ENCODE measurements at places on chromosomes 7 and 10.

DNA sequence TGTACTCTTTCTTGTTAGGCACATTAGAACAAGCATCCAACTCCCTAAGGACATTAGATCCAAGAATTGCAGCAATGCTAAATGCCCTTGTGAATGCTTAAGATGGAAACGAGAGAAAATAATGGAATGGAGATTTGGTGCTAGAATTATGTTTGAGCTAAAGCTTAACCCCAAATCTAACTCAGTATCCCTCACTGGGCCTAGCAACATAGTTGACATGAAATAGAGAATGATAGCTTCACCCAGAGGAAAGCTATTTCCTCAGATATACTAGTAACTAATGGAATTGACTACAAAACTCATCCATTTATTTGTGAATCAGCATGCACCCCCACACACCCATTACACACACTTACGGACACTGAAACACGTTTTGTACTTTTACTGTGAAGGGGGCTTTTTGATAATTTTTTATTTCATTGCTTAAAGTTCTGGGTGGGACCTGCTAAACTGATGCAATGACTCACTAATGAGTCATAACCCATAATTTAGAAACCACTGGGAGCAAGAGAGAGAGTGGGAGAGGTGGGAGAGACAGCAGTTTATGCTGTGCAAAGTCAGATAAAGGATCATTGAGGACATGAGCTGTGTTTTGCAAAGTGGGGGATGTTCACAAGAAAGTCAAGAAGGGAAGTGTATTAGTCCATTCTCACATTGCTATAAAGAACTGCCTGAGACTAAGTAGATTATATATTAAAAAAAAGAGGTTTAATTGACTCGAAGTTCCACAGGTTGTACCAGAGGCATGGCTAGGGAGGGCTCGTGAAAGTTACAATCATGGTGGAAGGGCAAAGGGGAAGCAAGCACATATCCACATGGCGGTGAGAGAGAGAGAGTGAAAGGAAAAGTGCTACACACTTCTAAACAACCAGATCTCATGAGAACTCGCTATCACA is 382.7 kb downstream of the SFMBT2 start:
- DNase-seq: no peak

DNA sequence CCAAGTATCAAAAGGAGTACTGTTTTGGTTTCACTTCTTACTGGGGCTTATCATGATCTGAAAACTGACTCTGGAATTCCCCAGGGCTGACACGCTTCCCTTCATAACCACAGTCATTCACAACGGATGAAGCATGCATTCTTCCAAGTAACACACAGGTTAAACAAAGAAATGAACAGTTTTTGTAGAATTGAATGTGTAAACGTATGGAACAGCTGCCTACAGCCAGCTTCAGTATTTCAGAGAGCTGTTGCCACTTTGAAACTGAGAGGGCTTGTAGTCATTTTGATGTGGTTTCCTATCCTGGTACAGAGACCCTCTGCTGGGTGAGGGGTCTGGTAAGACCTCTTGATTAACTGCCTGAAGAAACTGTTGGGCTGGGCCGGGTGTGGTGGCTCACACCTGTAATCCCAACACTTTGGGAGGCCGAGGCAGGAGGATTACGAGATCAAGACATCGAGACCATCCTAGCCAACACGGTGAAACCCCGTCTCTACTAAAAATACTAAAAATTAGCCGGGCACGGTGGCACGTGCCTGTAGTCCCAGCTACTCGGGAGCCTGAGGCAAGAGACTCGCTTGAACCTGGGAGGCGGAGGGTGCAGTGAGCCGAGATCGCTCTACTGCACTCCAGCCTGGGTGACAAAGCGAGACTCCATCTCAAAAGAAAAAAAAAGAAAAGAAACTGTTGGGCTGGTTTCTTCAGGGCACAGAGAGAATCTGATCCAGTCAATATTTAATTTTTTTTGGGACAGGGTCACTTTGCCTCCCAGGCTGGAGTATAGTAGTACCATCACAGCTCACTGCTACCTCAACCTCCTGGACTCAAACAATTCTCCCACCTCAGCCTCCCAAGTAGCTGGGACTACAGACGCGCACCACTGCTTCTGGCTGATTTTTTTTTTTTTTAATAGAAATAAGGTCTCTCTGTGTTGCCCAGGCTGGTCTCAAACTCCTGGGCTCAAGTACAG is 4.7 kb downstream of the NFE2L3 start:
- DNase-seq: no peak

DNA sequence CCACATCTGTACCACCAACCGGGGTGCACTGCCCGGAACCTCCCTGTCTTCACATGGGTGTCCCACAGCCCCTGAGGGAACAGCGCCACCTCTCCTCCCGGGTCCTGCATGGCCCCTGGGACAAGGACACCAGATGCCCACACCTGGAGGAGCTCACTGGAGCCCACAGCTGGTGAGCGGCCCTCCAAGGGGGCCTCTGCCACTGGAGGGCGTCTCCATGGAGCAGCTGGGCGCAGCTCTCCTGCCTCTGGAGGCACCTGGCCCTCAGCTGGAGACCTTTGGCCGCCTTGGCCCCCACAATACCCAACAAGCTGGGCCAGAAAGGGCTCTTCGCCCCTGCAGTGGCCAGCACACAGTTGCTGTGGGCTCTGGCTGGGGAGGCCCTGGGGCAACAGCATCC is 7.3 kb upstream of the NKX6-2 start:
- no peak for DNase-seq

GRCh38 chr7:123154231-123154860 is 45.4 kb downstream of the SLC13A1 start:
- DNase-seq: peak; percentile 79

DNA sequence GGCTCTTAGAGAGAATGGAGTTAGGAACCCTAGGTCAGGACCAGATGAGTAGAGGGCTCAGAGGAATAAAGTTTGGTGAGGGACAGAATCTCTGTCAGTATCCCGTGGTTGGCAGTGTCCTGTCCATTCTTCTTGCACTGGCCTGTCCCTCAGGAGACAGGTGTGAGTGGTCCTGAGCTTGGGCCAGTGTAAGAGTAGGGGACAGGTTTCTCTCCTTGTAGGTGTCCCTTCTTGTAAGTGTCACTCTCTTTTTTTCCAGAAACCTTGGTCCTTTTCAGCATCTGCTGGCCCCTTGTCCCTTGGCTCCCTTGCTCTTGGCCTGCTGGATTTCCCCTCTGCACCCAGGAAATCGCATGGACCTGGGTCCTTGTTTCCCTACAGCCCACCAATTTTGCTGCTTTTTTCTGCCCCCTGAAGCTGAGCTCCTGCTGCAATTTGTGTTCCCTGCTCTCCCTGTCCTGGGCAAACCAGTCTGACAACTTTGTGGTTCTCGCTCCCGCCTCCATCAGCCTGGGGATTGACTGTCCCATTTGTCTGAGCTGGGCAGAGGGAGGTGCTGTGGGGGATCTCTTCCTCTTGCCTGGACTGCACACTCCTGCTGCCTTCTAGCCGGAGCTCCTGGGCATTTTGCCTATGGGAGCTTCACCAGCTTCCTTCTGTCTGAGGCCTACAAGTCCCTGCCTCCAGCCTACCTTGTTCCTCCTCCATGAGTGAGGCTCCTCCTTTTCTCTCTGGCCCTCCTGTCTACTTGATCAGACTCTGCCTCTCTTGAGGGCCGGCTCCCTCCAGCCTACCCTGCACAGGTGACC is 6.5 kb downstream of the TSPAN14 start:
- DNase-seq: no peak

DNA sequence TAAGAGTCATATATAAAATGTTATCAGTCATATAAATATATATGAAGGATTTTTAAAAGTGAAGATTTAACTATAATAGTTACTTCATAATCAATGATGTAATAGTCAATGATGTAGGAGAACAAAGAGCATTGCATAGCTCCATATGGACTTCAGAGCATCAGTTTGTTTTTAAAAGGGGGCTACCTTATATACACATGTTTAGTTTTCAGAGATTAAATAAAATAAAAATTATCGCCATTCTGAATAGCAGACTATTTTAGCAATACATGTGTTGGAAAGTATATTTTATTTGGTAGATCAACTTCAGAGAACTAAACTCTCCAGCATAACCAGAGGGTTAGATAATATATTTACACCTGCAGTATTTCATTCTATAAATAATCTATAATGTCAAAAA is 29.1 kb upstream of the EPC1 start:
- no peak for DNase-seq

DNA sequence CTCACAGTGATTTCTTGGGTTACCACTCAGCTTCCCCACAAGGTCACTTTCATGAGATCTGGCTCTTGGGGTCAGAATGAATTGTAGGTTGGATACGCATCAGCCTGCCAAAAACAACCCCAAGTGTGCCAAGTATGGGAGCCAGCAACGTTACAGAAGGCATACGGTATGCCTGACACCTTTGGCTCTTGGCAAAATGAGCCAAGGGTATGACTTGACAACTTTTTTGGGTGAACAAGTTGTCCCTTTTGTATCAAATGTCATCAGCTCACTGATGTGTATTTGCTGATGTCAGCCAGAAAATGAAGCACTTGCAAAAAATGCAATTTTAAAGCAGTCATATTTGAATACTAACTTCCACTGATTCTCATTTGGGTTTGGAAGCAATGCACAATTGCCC is 168.4 kb downstream of the CACNB2 start:
- no peak for DNase-seq

DNA sequence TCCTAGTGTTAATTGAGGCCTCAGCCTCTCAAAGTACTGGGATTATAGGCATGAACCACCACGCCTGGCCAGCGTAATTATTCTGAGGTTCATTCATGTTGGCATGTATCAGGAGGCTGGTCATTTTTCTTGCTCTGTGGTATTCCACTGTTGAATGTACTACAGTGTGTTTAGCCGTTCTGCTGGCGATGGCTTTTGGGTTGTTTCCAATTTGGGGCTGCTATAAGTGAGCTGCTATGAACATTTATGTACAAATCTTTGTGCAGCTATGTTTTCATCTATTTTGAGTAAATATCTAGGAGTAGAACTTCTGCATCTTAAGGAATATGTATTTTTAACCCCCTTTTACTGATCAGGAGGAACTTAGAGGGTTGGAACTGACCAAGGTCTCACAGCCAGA is 145.8 kb downstream of the AUTS2 start:
- DNase-seq: no peak

DNA sequence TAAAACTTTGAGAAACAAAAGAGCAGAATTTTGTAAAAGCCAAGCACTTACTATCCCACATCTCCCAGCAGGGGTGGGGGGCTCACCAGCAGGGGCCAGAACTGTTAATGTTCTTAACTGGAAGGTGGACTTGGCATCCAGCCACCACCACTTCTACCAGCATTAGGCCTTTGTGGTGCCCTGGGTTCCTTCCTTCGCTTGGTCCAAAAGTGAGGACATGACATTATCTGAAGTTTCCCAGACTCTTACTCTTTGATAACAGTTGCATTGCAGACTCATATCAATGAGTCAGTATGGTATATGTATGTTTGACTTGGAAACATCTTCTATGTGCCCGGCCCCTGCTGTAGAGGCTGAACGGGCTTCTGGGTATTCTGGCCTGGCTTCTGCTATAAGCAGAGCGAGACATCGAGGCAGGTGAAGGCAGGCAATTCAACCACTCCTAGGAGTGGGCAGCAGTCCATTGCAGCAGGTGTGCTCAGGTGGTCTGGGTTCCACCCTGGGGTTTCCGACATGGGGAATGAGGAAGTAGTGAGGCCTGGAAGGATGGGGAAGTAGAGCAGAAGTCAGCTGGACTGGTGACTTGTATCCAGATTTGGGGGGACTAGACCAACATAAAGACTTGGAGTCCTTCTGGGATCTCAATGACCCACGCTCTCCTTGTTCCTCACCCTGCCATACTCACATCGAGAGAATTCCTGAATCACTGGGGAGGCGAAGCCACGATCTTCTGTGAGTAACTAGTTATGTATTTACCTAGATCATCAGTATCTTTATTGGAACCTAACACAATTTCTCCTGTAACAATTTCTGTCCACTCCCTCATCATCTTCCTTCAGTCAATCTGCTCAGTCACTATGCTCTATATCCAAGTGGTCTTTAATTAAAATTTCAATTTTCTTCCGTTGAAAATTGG is 4.1 kb downstream of the ZNF777 start:
- DNase-seq: no peak

GRCh38 chr10:130932326-130933007 is 379.1 kb downstream of the TCERG1L start:
- no peak for DNase-seq

GRCh38 chr10:54496852-54497251 is 304.2 kb downstream of the PCDH15 start:
- no peak for DNase-seq

- DNase-seq: no peak
These were observed 215.5 kb downstream of the LRMDA start for GRCh38 chr10:75646916-75647315.

- DNase-seq: no peak
These were observed 25.7 kb upstream of the JAKMIP3 start for GRCh38 chr10:132040046-132040445.

DNA sequence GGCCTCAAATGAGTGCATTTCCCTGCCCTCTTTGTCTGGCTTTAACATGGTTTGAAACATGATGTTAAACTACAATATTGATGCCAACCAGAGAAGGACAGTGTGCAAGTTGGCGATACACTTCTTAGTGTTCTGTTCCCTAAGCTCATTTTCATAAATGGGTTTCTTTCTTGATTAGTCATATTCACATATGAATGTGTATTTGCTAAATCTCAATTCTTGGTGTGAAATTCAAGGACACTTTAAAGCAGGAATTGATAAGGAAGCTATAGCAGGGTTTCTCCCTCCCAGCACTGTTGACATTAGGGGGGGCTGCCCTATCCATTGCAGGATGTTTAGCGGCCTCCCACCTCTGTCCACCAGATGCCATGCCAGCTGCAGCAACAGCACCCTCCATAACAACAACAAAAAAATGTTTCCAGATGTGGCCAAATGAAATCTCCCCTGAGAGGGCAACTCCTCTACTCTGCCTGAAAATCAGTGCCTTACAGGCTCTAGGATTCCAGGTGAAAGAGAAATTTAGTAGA is 13.1 kb downstream of the CCNY start:
- DNase-seq: no peak

DNA sequence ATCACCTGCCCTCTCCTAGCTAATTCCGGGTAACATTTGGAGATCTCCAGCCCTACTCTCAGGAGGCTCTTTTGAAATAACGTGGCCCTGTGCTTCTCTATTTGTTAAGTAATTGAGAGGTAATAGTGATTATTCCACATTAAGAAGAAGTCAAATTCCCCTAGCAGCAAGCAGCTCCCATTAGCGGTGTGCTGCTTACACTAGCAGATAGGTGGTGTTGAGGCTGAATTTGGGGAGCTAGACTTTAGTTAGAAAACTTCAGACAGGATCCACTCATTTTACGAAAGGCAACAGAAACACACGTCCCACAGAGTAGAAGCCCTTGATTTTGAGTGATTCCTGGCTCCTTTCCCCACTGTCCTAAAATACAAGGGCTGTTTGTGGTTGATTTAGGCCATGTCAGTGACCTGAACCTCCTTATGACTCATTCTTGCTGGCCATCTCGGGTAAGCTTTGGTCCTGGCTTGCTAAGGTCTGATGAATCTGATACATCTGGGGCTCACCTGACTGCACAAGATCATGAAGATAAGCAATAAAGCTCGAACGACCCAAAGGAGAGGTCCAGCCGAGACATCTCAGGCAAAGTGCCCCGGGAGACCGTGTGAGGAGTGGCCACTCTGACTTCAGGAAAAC is 77.2 kb downstream of the FAM204A start:
- DNase-seq: peak; percentile 63
